ENCODE measurements at places on chromosomes 7 and 10.

DNA sequence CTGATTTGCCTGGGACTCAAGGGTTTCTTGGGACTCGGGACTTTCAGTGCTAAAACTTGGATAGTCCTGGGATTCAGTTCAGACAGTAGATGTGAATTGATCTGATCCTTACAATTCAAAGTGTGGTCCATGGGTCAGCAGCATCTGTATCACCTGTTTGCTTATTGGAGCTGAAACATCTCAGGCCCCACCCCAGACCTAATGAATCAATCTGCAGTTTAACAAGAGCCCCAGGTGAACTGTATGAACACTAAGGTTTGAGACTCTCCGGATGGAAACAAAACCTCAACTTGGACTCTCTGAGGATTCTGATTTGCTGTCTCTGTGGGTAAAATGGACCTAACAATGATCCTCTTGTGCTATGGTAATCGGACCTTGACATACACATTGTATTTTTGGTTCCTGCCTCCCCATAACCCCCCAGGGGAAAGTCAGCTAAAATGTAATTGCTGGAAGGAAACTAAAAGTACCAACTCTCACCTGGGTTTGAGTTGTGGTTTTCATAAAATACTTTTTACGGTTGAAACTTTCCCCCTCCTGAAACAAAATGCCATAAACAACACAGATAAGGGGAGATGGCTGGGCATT is 11.7 kb downstream of the CYP26A1 start:
- no peak for DNase-seq

DNA sequence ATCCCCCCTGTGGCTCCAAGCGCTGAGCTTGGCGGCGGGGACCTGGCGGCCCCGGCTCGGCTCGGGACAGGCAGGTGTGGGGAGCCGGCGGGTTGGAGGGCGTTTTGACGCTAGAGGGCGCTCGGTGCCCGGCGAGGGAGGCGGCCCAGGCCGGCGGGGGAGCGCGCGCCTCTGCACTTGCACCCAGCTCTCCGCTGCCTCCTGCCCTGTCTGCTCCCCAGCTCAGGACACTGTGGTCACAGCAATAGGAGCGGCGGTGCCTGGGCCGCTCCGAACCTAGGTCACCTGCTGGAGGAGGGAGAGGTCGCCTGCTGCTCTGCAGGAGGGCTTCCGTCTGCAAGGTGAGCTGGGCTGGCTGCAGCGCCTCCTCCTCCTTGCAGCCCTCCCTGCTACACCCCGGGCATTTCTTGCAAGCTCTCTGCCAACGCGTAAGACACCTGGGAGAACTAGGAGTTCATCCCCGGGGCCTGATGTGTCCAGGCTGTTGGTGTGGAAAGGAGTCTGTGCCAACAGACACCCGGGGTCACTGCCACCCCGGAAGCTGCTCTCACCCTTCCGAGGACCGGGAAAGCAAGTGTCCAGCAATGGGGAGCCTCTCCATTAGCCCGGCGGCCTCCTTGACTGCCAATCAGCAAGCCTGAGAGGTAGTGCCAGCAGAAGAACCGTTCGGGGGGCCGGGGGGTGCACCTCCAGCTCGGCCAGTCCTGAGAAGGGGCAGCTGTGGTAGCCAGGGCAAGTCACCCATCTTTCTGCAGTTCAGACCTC is 620.4 kb downstream of the GALNT17 start:
- peak; percentile 21 for DNase-seq

DNA sequence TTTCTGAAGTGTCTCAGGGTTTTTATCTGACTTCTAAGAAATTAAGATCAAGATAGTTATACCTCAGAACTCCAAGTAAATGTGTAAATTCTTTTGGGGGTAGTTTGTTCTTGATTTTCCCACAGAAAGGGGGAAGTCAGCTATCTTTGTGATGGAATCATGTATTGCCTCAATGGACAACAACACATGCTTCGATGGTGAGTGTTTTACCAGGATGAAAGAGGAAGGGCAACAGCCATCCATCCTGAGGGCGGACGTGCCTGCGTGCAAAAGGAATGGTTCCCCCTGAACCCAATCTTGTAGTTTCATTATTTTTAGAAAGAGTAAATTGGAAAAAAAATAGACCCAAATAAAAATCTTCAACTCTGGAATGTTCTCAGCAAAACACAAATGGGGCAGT is 67.2 kb upstream of the ZPBP start:
- no peak for DNase-seq

- DNase-seq: no peak
Observed at GRCh38 chr10:81306971-81307782, 567.8 kb upstream of the NRG3 start.

DNA sequence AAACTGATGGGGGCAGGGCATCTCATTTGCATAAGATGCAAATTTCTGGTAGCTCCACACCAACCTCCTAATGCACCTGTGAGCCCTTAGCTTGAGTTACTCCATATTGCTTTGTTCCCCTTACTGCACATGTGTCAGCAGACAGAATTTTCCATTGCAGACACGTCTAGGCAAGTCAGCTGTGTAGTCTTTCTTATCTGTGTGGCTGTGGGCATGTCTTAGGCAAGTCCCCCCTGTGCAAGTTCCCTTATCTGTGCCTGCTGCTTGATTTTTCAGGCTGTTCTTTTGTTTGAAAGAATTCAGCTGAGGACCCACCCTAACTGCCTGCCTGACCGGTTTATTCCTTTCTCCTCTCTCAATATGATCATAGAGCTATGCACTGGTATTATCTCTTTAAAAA is 28.5 kb upstream of the TRIM24 start:
- no peak for DNase-seq

DNA sequence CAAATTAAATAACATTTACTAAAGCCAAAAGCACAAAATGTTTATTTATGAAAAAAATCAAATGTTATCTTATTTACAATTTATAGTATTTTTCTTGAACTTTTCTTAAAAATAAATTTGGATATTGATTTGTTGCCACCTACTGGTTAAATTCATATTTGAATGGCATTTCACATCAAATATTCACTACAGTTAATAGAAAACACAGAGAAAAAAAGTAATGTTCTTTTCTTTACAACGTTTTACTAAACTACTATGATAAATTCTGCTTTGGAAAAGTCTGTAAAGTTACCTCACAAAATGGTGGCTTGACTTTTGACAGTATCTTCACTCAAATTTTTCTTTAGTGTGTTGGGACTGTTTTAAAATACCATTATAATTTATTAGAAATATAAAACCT is 52.7 kb downstream of the SRPK2 start:
- no peak for DNase-seq

GRCh38 chr10:13789448-13789829 is 202.7 kb downstream of the PRPF18 start:
- no peak for DNase-seq

DNA sequence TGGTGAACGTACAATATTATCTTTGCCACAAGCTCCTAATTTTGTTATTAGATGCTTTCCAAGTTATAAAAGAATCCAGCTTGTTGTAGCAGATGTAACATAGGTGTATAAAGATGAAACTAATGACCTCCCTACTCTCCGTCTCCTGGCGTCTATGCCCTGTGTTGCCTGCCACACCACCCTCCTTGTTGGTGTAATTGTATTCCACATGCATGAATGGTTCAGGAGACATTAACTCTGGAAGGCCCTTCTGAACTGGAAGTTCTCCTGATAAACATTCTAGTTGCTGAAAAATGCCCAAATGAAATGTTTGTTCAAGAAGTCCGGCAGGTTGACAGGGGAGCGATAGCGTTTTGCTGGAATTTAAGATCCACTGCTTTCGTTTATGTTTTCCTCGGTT is 53.9 kb upstream of the SEPHS1 start:
- DNase-seq: no peak

- DNase-seq: no peak
Observed at GRCh38 chr10:69061305-69062161, 26.4 kb upstream of the SRGN start.

DNA sequence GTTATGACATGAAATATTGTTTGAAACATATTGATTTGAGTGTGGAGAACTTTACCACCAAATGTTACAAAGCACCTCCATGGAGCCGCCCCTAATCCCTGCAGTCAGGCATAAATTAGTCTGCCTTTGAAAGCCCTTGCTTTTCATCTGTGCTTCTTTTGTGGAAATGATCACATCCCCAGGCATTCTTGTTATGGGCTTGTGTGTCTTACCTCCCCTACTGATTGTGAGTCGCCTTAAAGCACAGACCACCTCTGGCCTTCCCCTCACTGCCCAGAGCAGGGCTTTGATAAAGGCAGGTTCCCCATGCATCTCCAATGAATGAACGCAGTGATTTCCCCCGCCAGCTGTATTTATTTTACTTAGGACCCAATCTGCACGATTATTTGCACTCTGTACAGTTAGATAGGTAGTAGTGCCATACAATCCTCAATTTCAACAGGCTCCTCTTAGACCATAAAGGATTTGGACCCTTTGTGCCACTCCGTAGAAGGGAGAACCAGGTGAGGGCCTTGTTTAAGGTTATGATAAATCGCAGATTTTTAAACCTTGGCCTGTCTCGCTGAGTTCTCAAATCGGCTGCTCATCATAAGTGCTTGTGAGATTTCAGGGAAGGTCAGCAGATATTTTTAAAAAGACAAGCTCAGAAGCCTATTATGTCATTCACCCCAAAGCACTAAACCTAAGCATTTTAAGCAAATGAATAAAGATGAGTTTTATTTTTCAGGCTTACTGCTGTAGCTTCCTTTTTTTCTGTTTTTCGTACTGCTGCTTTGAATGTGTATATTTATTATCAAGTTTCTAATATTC is 107.8 kb downstream of the CUBN start:
- no peak for DNase-seq

GRCh38 chr7:100896732-100897608 is 1.3 kb upstream of the ACHE start:
- DNase-seq: peak; percentile 75

GRCh38 chr7:38950309-38950708 is 27.4 kb upstream of the POU6F2 start:
- no peak for DNase-seq

DNA sequence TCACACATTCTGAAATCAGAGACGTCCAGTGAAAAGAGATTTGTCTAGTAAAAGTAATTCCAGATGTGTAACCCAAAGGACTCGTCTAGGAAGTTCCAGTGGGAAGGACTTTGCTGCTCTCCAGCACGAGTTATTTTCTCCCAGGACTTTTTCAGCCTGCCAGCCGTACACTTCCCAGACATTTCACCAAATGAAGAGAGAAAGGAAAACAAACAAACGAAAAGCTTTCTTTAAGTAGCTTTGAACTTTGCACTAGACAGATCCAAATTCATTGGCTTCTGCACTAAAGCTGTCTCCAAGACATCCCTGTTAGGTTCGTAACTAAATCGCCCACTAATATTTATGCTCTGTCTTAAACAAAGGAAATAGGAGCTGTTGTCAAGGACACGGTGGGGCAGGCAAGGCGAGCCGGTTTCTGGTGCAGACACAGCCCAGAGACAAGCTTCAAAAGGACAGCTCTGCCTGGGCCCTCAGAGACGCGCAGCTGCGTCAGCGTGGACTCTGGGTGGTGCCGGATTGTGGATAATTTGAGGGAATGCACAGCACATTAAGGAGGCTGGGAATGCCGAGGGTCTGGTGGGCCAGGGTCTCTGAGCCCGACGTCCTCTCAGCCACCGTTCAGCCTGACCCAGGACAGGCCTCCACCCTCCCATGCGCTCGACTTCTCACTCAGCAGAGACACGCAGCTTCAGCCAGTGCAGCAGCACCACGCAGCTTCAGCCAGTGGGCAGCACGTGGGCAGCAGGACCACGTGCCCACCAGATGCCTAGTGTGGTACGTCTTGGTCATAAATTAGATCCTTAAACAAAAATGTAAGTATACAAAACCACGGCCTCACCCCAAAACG is 64.1 kb upstream of the INSIG1 start:
- DNase-seq: no peak

- DNase-seq: no peak
Observed at GRCh38 chr10:88080213-88080612, 216.8 kb downstream of the PTEN start.

DNA sequence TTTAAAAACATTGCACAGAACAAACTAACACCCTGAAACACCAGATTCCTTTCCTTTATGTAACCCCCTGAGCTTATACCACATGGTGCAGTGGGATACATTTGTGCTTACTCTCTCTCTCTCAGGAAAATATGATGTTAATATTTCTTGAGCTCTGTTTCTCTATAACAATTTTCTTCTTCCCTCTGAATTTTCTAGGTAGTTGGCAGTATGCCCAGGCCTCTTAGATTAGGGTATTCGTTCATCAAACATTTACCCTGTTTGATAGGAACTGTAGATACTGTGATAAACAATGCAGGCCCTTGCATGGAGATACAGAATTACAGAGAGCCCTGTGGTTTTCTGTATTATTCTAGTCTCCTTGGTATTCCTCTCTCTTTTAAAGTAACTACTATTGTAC is 567.8 kb downstream of the IPMK start:
- no peak for DNase-seq

GRCh38 chr10:112713411-112713810 is 236.6 kb upstream of the TCF7L2 start:
- no peak for DNase-seq

- DNase-seq: no peak
Observed at GRCh38 chr7:30157204-30157603, 22.4 kb downstream of the MTURN start.

GRCh38 chr7:127609297-127609696 is 8.6 kb downstream of the PAX4 start:
- no peak for DNase-seq

DNA sequence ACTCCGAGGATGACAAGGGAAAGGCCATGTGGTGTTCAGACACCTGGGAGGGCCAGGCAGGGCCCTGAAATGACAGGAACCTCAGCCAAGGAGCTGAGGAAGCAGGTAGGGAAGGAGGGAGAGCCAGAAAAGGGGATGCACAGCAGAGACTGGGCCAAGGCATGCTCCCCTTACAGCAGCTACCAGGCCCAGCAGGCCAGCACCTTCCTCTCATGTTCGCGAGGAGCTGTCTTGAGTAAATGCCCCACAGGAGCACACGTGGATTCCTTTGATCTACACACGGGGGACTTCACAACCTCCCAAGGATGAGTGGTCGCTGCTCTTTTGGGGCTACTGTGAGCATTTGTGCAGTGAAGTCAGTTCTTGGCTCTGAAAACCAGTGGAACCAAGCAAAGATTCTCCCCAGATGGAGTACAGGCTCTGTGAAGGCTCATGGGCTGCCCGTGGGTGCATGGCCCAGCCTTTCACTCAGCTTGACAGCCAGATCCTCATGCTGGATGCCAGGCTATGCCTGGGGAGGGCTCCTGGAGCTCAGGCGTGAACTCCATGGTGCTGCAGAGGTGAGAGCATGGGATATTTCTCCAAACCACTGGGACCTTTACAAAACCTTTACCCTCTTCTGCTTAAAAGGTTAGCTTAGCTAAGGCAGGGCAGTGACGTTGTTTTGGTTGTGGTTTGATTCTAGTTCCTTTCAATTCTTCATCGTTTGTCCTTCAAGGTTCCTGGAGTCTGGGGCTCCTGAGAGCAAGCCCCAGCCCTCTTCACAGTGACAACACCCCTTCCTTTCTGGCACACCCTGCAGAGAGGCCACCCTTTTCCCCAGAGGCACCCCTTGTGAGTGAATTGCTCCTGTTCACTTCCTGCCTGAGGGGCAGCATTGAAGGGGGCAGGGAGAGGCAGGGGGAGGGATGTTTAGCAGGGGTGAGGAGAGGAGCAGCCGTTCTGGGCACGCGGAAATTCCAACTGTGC is 74.2 kb upstream of the ZPBP start:
- DNase-seq: no peak

All from stimulated activated CD4-positive, alpha-beta T cell treated with anti-CD3 and anti-CD28 coated beads, Interleukin-4, amount 100 ng/mL, for 1 hour (primary cell).